AG04450 (cell line): ENCODE measurements at places on chromosomes 3 and 15.
A peak's percentile ranks its signal among the peaks of the same experiment; 100 is the strongest.

DNA sequence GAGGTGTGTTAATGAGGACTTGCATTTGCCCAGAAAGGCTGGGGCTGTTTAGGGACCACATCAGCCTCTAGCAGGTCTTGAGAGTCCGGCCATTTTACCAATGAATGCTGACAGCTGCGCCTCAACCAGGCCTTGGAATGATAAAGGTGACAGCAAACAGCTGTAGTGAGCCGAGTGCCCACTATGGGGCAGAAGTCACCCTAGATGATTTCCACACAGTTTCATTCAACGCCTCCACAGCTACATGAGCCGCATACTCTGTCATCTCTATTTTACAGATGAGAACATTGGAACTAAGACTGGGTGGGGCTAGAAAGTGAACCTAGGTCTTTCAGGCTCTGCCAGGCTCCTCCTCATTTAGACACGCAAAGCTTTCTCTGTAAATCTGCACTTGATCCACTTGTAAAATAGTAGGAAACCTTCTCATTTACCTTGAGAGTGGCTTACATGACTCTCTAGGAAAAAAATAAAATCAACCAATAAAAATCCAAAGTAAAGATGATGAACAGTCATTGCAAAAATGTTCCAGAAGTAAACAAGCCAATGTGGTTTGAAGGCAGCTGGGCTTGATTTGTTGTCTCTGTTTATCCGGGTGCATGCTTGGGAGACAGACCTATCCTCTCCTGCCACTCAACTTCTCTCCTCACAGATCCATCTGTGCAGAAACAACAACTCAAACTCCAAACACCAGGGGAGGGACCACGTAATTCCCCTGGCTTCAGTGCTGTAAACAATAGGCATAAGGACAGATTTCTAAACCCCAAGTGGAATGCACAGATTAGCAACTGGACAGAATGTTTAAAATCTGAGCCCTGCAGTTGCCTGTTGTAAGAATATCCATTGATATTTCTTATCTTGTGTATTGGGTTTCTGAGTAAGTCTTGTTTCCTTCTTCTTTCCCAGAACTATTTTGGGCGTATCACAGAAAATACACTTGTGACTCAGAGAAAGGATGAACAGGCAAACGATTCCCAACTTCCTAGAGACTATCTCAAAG is 31.5 kb upstream of the LDHAL6B start:
- peak; percentile 88 for DNase-seq

GRCh38 chr3:30020380-30020779 is 586.0 kb upstream of the TGFBR2 start:
- no peak for DNase-seq

DNA sequence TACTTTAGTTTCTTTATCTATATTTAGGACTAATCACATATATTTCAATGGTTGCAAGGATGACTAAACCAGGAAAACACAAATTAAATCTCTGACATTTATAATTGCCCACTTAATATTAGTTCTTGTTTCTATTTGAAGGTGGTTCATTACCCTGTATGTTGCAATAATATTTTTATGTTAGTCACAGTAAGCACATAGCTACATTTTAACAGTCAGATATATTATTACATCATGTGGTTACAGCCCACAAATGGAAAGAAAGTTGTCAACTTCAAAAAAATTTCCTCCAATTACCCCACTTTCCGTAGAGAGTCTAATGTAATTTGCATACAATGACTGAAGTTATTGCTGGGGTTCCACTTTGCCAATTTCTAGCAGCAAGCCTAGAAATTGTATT is 114.6 kb downstream of the TUSC7 start:
- DNase-seq = no peak

DNA sequence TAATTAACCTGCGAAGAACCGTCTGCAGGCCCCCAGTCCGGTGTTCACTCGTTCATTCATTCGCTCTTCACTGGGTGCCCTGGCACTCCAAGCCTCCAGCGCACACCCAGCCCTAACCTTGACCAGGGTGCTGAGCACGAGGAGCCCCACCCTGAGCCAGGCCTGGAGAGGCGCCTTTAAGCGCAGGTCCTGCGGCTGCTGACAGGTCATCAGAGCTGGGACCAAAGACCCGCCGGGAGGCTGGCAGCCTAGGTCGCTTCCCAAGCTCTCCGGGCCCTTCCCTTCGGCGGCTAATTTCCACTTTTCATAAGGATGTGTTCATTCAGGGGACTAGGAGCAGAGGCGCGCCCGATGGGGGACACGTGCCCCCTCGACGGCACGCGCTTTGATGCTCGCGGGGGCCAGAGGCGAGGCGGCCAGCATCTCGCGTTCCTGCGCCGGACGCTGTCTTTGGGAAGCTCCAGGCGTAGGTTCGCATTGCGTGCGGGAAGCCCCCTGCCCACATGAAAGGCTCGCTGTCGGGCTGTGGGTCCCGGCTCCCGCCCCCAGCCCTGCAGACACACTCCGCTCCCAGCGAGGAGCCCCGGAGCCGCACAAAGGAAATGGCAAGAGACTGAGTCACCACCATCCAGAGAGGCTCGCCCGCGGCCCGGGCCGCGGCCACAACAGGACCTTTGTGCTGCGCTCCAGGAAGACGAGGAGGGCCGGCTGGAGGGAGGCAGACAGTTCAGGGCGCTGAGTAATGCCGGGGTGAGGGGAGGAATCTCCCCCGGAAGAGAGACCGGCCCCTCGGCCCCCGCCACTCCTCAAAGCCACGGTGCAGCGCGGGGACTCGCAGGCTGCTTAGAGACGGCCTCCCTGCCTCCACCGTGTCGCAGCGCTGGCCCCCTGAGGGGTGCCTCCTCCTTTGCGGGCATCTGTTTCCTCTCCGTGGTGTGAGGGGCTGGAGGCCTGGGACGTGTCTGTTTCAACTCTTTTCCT is 266.4 kb upstream of the HES1 start:
- peak; percentile 59 for DNase-seq

DNA sequence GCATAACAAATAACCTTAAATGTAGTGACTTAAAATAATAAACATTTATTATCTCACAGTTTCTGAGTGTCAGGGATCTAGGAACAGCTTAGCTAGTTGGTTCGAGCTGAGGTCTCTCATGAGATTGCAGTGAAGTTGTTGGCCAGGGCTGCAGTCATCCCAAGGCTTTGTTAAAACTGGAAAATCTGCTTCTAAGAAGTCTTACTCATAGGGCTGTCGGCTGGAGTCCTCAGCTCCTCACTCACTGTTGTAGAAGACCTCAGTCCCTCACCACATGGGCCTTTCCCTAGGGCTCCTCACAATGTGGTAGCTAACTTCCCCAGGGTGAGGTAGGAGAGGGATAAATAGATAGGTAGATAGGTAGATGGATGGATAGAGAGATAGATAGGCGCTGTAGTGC is 20.8 kb upstream of the SLC7A14 start:
- no peak for DNase-seq

DNA sequence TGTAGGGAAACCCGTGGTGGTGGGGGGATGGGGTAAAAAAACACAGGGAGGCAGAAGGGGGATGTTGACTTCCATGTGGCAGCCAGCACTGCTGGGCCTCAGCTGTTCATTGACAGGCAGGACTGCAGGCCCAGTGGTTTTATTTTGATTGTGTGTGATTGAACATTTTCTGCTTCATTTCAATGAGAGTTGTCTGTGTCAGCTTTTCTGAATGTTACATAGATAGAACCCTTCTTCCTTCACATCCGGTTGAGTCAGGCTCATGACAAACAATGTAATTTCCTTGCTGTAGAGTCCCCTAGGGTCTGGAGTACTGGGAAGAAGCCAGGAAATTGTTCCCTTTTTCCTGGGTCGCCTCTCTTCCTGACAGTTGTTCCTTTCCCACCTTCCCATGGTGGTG is 8.2 kb upstream of the RPP25 start:
- DNase-seq = no peak

DNA sequence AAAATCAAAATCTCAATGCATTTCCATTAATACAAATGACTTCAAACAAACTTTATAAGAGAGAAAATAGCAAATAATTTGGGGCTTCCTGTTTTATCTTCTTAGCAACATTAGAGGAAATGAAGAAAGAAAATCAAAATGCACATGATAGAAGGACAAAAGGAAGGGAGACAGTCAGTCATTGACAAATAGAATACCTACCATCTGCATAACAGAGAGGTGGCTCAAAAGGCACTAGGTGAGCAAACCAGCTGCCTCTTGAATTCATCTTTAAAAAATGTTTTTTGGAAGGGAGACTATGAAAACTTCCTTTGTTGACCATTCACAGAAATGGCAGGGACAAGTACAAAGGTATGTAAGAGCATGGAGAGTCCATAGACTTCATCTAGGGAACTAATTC is 9.4 kb downstream of the NMNAT3 start:
- no peak for DNase-seq

- no peak for DNase-seq
Observed at GRCh38 chr3:157948605-157949383, 157.4 kb downstream of the SHOX2 start.

GRCh38 chr15:75367406-75367912 is 948 bp downstream of the MAN2C1 start:
- no peak for DNase-seq

GRCh38 chr3:163218336-163218735 is 1721.7 kb downstream of the OTOL1 start:
- no peak for DNase-seq

DNA sequence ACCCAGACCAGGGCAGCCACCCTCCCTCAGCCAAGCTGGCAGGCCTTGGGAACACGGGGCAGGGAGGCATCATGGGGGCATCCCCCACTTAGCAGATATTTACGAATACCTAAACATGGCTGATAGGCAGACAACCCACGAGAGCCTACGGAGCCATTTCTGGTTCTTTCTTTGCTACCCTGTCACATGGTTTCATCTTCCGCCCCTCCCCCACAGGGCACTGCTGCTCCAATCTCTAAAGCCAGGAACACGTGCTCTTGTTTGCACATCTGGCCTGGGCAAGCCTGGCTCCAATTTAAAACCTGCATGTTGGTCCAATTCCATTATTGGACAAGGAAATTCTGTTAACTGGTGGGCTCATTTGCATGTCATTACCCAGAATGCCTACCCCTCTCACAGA is 447.4 kb upstream of the NR2F2 start:
- no peak for DNase-seq

DNA sequence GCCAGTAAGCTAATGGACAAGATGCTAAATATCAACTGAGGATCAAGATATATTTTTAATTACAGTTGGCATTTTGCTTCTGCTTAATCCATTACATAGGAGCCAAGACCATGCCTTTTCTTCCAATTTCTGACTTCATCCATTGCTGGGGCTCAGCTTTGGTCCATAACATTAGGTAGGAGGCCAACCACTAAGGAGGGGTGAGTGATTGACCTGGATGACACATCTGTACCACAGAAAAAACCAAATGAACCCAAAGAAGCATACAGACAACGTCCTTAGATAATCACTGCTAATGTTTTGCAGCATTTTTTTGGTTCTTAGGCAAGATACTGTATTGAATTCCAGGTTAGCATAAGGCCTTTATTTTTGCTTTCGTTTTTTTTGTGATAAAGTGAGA is 353.2 kb upstream of the KCNH8 start:
- DNase-seq = no peak

- peak; percentile 74 for DNase-seq
Observed at GRCh38 chr3:184786280-184786941, 25.6 kb upstream of the VPS8 start.

GRCh38 chr15:48617619-48618018 is 27.9 kb downstream of the FBN1 start:
- DNase-seq = peak; percentile 90
